Placental pericyte (primary cell): ENCODE measurements at places on chromosomes 12 and 14. TPM values are rescaled to one million over a fixed set of nuclear protein-coding genes. Genes with fewer than 3 reads are reported as not detected.

The SMAGP gene
- 6.6 and 23.6 TPM in 2 replicates for total RNA-seq

The CISTR gene
- total RNA-seq = not detected in 2 replicates

The CLEC4E gene
- total RNA-seq = not detected in 2 replicates

The SLC6A13 gene
- not detected in 2 replicates for total RNA-seq

The SLCO1A2 gene
- 0.22 and 0.29 TPM in 2 replicates for total RNA-seq

The GNB3 gene
- total RNA-seq = 2.0 and 6.2 TPM in 2 replicates

The PPFIBP1 gene
- total RNA-seq = 149 and 164 TPM in 2 replicates

The CLEC4A gene
- total RNA-seq = 0.22 and 0.29 TPM in 2 replicates

The PTGER2 gene
- 6.3 and 9.7 TPM in 2 replicates for total RNA-seq

The CLEC1A gene
- total RNA-seq = not detected in 2 replicates

The ZDHHC22 gene
- total RNA-seq = under 0.01 TPM in 1 of 2 replicates, not detected in the other

The BMAL2 gene
- total RNA-seq = 15.1 and 69.6 TPM in 2 replicates

The ANKS1B gene
- total RNA-seq = 0.86 TPM in 1 of 2 replicates, not detected in the other

The OASL gene
- 0.86 and 0.88 TPM in 2 replicates for total RNA-seq

The MIPOL1 gene
- total RNA-seq = 4.4 and 13.5 TPM in 2 replicates

The C12orf50 gene
- not detected in 2 replicates for total RNA-seq

The PDZRN4 gene
- total RNA-seq = not detected in 2 replicates

The USP15 gene
- total RNA-seq = 53.2 and 61.4 TPM in 2 replicates

The KRT6C gene
- not detected in 2 replicates for total RNA-seq

The SCNN1A gene
- total RNA-seq = 0.44 and 0.57 TPM in 2 replicates

The C12orf54 gene
- total RNA-seq = not detected in 2 replicates

The ACSS3 gene
- total RNA-seq = 2.6 and 7.7 TPM in 2 replicates

The CBX5 gene
- 19.9 and 116 TPM in 2 replicates for total RNA-seq

The TAS2R46 gene
- total RNA-seq = 2.6 and 3.5 TPM in 2 replicates

The DEPDC4 gene
- 1.1 and 2.4 TPM in 2 replicates for total RNA-seq

The MDM2 gene
- 255 and 294 TPM in 2 replicates for total RNA-seq

The TMEM63C gene
- total RNA-seq = under 0.01 TPM in 1 of 2 replicates, not detected in the other

The HOXC4 gene
- 1.1 and 2.0 TPM in 2 replicates for total RNA-seq

The TRHDE gene
- total RNA-seq = 0.66 and 6.3 TPM in 2 replicates

The AQP6 gene
- total RNA-seq = not detected in 2 replicates

The SLC17A8 gene
- total RNA-seq = not detected in 2 replicates

The PMCH gene
- not detected in 2 replicates for total RNA-seq

The SLC10A1 gene
- total RNA-seq = not detected in 2 replicates

The KRT86 gene
- total RNA-seq = under 0.01 TPM in 1 of 2 replicates, not detected in the other

The GPRC5D gene
- not detected in 2 replicates for total RNA-seq

The TTC8 gene
- total RNA-seq = 17.7 and 21.0 TPM in 2 replicates

The TMPRSS12 gene
- not detected in 2 replicates for total RNA-seq

The AACS gene
- total RNA-seq = 46.5 and 69.8 TPM in 2 replicates

The PTPRB gene
- total RNA-seq = 2.2 and 5.0 TPM in 2 replicates

The NRDE2 gene
- total RNA-seq = 9.0 and 17.9 TPM in 2 replicates

The CEBPE gene
- total RNA-seq = not detected in 2 replicates

The NR1H4 gene
- not detected in 2 replicates for total RNA-seq

The DNAJC22 gene
- total RNA-seq = 1.1 and 2.1 TPM in 2 replicates

The TSPAN19 gene
- total RNA-seq = not detected in 2 replicates

The RDH16 gene
- 0.14 TPM in 1 of 2 replicates, not detected in the other for total RNA-seq

The ASIC1 gene
- 0.72 and 3.5 TPM in 2 replicates for total RNA-seq

The GPR68 gene
- 6.1 and 26.9 TPM in 2 replicates for total RNA-seq

The TMEM119 gene
- 91.9 and 104 TPM in 2 replicates for total RNA-seq

The NAP1L1 gene
- total RNA-seq = 220 and 390 TPM in 2 replicates

The DCAF4 gene
- 30.1 and 47.3 TPM in 2 replicates for total RNA-seq
